ENCODE measurements at places on chromosomes 5 and 9.

DNA sequence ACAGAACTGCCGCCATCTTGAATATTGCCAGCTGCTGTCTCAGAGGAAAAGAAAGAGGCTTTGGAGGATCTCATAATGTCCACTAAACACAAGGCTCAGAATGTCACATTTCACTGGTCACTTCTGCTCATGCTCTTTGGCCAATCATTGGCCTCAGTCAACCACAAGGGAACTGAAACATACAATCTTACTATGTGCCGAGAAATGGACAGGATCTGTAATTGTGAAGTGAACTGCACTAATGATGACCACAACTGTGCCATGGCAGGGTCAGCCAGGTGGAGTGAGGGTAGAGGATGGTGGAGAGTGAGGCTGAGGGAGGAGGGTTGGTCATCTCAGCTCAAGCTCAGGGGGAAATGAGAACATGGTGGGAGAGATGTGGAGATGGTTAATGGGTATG, 32.8 kb downstream of the GDNF start:
- no peak for DNase-seq

DNA sequence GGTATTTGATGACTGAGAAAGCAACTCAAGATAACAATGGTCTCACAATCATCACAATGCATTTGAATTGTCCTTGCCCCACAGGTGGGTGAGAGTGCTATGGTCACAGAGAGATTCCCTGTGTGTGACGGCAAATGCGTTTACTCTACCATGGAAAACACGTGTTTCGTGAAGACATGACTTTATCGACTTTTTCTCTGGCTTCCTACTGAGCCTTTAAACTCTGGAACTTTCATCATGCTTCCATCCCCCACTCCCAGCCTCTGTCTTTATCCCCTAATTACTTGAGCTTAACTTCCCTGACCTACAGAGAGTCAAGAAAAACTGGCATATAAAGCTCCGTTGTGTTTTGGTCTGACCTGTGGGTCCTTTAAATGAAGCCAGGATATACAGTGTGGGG, 414.1 kb upstream of the CLINT1 start:
- no peak for DNase-seq

DNA sequence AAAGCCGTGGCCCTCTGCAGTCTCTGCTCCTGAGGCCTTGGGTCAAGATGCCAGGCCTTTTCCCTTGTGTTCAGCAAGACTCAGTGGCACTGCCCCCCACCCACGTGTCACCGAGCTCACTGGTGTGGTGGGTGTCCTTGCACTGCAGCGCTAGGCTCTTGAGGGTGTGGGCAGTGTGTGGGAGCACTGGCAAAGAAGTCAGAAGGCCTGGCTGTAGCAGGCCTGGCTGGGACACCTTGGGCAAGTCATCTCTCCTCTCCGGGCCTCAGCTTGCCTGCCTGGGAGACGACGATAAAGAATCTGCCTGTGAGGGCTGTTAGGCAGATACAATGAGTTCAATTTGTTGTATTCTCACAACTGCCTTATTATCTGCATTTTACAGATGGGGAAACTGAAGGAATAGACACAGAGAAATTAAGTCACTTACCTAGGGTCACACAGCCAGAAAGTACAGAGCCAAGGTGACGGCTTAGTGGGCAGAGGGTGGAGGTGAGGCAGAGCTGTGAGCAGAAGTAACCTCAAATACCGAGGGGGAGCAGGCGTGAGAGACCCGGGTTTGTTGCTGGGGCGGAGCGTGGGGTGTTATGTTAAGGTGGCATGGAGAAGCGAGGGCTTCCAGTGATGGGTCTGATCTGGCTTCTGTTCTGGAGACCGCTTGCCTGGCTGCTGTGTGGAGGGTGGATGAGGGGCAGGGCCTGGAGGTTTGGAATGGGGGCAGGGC, 1.4 kb downstream of the TSPAN17 start:
- peak; percentile 47 for DNase-seq

- no peak for DNase-seq
Measured at GRCh38 chr5:170416526-170416925, 27.4 kb upstream of the KCNMB1 start.

DNA sequence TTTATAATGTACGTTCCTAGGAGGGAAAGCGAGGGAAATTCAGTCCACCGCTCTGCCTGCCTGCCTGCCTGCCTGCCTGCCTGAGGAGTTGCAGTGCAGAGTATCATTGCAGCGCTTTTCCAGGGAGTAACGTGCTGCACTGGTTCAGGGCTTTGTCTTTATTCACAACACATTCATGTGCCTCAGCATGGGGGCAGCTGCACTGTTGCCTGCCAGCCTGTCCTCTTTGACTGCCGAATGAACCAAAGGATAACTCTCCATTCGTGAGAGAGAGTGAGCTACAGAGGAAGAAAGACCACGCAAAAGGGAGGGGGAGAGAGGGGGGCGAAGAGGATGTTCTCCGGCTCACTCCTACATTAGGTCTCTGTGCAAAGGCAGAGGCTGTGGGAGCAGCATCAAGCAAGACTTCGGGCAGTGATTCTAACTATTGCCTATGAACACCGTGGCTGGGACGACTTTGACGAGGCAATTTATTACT, 791.2 kb downstream of the MAT2B start:
- DNase-seq, result no peak

GRCh38 chr5:74581988-74582365, 58.6 kb downstream of the ENC1 start:
- no peak for DNase-seq

DNA sequence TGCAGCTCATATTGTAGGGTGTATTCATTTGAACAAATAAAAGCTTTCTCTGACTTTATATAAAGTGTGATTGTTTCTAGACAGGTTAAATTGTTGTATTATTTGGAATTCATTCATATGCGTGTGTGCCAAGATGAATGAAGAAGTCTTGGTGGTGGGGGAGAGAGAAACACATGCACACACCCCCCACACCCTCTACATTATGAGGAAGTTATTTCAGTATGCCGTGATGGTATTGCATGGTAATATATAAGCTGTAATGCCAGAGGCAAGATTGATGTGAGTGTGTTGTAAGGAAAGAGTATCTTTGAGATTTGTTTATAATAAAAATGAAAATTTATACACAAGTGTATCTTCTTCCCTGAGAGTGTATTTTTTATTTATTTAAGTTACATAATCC, 71.0 kb downstream of the IPO11 start:
- DNase-seq, result no peak

- DNase-seq, result peak; percentile 68
Measured at GRCh38 chr5:68369457-68370125, 154.0 kb downstream of the PIK3R1 start.

DNA sequence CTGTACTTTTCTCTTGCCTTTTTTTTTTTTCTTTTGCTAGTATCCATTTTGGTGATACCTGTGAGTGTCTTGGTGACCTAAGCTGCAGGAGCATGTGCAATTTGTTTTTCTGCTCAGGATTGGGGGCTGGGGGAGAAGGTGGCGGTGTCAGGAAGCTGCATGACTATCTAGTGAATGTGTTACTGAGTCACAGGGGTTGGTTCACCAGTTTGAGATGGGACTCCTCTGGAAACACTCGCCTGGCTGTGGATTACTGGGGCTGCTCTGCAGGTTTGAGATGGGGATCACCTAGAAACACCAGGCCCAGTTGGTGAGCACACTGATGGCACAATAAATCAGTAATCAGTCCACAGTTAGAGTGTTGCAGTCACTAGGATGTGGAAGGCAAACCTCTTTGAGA, 447.9 kb downstream of the SPATA31D1 start:
- DNase-seq, result no peak

GRCh38 chr9:114746591-114747346, 59.1 kb downstream of the TNFSF15 start:
- no peak for DNase-seq

- DNase-seq, result no peak
Measured at GRCh38 chr5:93589152-93589828, 6.3 kb downstream of the NR2F1 start.

DNA sequence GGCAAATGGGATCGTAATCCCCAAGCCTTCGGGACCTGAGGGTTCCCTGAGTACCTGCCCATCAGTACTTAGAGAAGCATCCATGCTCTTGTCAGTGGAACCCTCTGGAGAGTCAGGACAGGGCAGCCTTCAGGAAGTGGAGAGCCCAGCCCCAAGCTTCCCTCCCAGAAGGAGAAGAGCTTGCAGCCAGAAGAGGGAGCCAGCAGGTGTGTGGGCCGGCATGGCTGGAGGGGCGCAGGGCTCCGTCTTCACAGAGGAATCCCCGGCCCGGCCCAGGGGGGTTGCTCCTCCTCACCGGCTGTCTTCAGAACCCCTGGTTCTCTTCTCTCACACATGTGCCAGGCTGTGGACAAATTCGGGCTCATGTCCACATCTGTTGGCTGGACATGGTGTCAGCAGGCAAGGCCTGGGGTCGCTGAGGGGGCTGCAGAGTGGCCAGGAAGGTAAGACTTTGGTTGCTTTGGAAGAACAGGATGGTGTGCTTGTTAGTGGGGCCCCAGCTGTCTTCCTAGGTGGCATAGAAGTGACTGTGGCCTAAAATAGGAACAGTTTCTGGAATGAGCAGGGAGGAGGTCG, 58.9 kb upstream of the RXRA start:
- no peak for DNase-seq

GRCh38 chr9:35918780-35919179, 9.5 kb downstream of the SPAAR start:
- no peak for DNase-seq

DNA sequence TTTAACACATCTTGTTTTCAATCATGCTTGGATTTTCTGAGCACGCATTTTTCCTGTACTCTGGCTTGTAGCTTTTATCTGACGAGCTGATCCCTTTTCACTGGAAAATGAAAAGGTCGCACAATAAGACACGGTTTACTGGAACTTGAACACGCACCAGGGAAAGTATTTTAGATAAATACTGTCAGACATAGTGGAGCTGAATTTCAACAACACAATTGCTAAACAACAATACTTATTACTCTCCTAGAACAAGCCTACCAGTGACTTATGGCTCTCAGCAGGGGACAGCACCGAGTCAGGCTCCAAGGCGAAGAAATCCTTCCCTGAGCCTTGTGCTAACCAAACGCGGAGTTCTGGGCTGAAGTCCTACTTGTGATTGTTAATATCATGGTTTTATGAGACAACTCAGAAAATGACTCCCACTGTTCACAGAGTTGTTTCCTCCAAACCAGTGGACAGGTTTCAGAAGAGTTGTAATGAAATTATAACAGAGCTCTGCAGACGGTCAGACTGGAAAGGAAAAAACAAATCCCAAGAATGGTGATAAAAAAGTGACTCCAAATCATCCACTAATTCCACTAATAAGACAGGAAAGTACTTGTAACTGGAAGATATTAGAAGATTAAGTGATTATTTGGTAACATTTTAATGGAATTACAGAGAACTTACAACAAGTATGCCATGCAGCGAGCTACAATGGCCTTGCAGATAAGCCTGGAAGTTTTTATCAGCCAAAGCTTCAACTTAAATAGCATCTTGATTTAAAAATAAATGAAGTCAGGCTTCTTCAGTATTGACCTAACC, 359.6 kb downstream of the EBF1 start:
- no peak for DNase-seq

GRCh38 chr9:116278326-116278725, 124.7 kb downstream of the PAPPA start:
- DNase-seq, result no peak

GRCh38 chr5:58731641-58732040, 148.8 kb downstream of the RAB3C start:
- DNase-seq, result no peak

- DNase-seq, result no peak
Measured at GRCh38 chr9:80292231-80292630, 720.5 kb downstream of the TLE4 start.
